WERI-Rb-1 (cell line): ENCODE measurements at places on chromosomes 4 and X.

DNA sequence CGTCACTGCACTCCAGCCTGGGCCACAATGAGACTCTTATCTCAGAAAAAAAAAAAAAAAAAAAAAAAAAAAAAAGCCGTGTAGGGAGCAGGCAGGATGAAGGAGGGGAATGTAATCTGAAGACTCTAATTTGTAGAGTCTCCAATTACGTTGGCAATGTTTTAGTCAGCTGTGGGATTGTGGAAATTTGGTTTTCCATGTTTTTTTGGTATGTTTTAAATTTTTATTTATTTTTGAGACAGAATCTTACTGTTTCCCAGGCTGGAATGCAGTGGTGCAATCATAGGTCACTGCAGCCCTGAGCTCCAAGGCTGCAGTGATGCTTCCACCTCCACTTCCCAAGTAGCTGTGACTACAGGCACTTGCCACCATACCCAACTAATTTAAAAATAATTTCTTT, 56.5 kb downstream of the NSD2 start:
- no peak for DNase-seq

DNA sequence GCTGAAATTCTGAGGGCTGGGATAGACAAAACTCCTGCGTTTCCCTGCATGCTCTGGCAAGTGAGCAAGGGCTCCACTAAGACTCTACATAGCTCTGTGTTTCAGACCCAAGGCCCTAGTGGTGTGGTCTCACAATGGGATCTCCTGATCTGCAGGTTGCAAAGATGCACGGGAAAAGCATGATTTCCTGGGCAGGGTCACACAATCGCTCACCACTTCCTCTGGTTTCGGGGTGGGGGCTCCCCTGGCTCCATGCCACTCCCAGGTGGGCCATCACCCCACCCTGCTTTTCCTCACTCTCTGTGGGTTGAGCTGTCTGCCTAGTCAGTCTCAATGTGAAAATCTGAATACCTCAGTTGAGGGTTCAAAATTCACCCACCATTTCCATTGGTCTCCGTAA, 111.5 kb downstream of the KLF8 start:
- DNase-seq, result no peak

GRCh38 chrX:13721819-13722519, 12.5 kb downstream of the TRAPPC2 start:
- no peak for DNase-seq

GRCh38 chr4:181830404-181831035, 412.7 kb upstream of the TENM3 start:
- DNase-seq, result no peak

- DNase-seq, result no peak
These were observed 58.8 kb downstream of the SPINK2 start for GRCh38 chr4:56762484-56763250.

- DNase-seq, result no peak
These were observed 299.6 kb downstream of the TLL1 start for GRCh38 chr4:166172619-166173018.

- no peak for DNase-seq
These were observed 20.5 kb upstream of the STS start for GRCh38 chrX:7127056-7127455.

DNA sequence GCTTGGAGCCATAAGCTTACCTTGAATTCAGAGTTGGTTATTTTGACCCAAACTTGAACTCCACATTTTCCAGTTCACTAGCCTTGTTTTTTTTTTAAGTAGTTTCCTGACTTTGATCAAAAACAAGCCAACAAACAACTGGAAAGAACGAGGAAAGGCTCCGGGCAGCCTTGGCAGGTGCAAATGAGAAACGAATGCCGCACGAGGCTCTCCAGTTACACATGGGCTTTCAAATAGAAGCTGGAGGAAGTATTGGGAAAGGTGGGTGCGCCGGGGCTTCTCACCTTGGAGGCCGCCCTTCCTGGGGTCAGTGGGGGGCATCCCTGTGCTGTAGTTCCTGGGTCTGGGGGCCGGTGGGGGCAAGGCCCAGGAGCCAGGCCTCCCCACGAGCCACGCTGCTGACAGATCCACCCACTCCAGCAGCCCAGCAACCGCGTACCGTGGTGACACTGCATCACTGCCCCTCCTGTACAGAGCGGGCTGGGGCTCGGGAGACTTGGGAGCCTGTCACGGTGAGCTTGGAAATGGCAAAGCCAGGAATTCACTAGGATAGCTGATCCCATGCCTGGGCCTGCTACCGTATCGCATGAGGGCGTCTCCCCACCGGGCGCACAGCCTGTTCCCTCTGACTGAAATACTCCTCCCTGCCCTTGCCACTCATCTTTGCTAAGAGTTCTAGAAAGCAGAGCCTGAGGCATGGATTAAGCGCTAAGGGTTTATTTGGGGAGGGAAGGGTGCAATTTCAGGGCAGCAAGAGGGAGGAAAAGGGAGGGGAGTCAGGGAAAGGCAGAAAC, 50.9 kb upstream of the ADRA2C start:
- no peak for DNase-seq

GRCh38 chr4:124015766-124016165, 619.2 kb downstream of the SPRY1 start:
- DNase-seq, result no peak

DNA sequence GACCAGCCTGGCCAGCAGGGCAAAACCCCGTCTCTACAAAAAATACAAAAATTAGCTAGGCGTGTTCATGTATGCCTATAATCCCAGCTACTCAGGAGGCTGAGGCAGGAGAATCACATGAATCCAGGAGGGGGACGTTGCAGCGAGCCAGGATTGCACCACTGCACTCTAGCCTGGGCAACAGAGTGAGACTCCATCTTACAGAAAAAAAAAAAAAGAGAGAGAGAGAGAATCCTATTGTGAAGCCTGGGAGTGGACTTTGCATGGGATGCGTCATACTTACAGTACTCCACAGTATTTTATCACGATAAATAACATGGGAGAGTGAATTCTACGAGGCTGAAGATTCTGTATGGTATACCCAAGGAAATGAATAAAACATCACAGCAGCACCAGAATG, 139.6 kb downstream of the AASDH start:
- no peak for DNase-seq

- no peak for DNase-seq
These were observed 8.9 kb upstream of the P2RY8 start for GRCh38 chrX:1545776-1546408.

DNA sequence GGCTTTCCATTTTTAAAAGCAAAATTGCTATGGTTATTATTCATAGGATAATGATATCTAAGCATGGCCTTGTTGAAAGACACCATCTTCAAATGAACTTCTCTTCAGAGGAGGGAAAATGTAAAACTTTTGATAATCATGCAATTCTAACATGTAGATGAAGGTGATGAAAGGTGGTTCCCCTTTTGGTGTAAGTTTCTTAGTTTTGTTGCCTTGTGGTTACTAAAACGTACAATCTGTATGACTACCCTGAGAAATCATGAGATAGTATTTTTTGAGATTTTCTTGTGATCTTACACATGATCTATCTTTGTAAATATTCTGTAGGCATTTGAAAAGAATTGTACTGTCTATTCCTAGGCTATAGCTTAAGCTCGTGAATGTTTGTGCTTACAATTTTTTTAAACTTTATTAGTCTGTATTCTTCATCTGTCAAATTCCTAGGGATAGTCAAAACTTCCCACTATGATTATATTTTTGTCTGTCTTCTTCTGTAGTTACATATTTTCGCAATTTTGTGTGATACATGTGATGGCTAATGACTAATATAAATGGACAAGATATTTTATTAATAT, 47.5 kb downstream of the PTPN13 start:
- DNase-seq, result no peak

GRCh38 chr4:111510535-111510934, 634.7 kb upstream of the FAM241A start:
- no peak for DNase-seq

- no peak for DNase-seq
These were observed 481.7 kb upstream of the AGA start for GRCh38 chr4:177923888-177924287.

- DNase-seq, result no peak
These were observed 63.3 kb downstream of the GPAT3 start for GRCh38 chr4:83599183-83599582.

GRCh38 chr4:142230991-142231390, 594.6 kb downstream of the IL15 start:
- no peak for DNase-seq

DNA sequence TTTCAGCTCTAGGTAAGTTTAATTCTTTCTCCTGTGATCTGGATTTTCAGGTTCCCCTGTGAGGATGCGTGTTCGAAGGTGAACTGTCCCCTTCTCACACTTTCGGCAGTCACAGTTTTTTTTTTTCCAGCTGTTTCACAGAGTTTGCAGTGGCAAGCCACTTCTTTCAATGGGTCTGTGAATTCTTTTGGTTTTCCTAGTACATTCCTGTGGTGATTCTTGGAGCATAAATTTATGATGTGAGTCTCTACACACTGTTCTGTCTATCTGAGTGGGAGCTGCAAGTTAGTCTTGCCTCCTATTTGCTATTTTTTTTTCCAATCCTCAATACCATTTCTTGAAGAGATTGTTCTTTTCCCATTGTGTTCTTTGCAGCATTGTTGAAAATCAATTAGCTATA, 595.5 kb downstream of the RAPGEF2 start:
- no peak for DNase-seq

GRCh38 chr4:182875453-182876405, 41.5 kb downstream of the DCTD start:
- DNase-seq, result no peak

DNA sequence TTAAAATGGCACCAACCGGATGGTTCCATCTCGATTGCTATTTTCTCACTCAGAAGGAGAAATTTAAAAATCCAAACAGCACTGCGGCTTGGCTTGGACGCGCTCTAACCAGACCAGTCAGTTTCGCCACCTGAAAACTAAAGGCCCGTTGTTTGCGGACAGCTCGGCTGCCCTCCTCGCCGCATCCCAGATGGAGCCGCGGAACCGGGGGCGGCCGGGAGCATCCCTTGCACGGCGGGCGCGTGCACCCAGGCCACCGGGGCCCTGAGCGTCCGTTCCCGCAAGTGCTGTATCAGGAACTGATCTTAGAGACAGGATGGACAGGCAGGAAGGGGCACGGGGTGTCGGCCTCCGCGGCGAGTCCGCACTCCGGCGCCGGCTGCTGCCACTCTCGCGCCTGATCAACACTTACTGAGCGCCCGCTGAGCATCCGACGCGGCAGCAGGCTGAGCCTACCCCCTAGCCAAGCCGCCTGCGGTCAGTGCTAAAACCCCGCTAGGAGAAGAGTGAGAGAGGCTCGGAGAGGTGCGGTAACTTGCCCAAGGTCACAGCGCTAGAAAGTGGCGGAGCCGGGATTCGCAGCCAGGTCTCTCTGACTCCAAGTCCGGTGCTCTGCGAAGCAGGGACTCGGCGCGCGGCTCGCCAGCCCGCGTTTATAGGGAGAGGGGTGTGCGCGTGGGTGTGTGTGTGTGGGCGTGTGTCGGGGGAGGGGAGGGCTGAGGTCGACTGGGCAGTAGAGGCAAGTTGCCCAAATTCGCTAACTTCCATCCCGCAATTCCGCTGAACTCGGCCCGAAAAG, at the start of gene CITED1:
Gene CITED1 (minus strand): TSS at position 629 of the 799 bp plus-strand sequence. CDS start 3,045 bp downstream, outside the sequence.
- DNase-seq, result peak; percentile 45

DNA sequence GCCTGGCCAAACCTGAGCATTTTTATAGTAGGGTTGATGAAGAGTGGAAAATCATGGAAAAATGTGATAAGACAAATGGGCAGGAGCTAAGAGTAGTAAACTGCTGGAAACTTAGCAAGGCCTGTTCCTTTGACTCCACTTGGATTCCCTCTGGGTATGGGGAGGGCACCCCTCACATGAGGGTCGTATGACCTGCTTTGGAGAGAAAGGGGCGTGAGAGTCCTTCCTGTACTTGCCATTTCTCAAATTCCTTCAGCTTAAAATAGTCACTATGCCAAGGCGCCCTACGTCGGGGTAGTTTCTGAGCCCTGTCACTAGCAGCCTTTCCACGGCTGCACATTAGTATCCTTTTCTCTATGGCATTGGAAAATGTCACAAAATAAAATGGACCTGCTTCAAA, 49.1 kb downstream of the GPRIN3 start:
- no peak for DNase-seq

DNA sequence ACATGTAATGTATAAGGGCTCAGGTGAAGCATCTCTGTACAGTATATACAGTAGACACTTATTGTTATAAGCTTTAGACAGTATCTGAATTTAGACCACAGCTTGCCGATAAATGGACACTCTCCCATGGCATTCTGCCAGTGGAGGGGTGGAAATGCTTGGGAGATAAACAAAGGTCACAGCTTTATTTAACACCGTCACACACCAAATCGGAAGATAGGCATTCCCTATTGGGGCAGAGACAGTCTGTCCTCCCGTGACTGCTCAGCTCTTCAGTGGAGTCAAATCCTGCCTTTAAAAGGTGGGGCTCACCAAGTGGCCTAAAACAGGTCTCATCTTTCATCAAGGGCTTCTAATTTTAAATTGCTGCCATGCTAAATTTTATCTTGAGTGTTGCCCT, 178.8 kb downstream of the CAMK2D start:
- no peak for DNase-seq

- no peak for DNase-seq
These were observed 12.9 kb downstream of the CCDC22 start for GRCh38 chrX:49247916-49248811.

- DNase-seq, result no peak
These were observed 27.1 kb upstream of the MAP9 start for GRCh38 chr4:155403886-155404285.

DNA sequence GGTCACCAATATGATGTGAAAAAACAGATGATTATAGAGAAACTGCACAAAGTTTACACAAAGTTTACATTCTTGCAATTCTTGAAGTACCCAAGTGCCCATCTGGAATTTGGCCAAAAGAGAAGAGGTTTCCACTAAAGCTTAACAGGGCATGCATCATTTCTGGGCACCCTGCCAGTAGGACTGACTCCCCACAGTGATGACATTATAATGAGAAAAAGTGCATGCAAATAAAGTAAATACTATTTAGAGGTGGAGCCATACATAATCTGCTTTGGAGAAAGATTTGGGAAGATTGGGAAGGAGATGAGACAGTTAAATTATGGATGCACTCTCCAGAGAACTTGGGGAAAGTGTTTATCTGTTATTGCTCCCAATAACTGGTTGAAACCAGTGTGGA, 93.7 kb upstream of the TRPC3 start:
- DNase-seq, result no peak

DNA sequence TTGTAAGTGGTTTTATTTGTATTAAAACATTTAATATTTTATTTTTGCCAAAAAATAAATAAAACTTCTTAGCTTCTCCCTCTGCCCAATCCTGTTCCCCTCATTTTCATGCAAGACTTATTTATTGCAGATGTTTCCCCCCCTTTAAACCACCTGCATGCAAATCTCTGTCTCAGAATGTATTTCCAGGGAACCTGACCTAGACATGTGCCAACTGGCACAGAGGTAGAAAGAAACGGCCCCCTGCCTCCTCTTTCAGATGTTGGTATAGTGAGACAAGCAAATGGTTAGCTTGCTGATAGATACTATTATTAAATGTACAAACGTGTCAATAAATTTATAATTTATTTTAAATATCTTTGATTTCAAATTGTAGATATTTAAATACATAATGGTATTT, 47.1 kb downstream of the KLF3 start:
- no peak for DNase-seq

DNA sequence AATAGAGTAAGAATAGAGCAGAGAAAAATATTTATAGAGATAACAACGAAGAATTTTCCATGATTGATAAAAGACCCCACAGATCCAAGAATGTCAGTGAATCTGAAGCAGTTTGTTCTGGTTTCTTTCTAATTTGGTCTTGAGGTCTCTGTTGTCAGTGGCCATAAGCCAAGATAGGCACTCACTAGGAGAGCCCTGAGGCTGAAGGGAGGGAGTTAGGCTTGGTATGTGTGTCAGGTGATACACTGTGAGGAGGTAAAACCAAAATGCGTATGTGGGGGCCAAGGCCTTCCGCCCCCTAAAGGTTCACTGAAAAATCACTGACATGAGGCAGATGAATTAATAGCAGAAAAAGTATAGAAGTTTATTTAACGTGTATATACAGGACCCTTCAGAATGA, 382.3 kb upstream of the HTR2C start:
- no peak for DNase-seq
